Esophagus muscularis mucosa (tissue), 4 donors: ENCODE measurements at places on chromosomes 5 and 9. TPM values are rescaled to one million over a fixed set of nuclear protein-coding genes. Genes with fewer than 3 reads are reported as not detected.

GRCh38 chr9:127779136-127779981 lies 893 bp upstream of the SH2D3C start:
- H3K27me3 ChIP-seq, result no peaks in the 10 kb centered on the region
- peaks cover 23% of the 10 kb centered on the region for H3K4me1 ChIP-seq
- H3K4me3 ChIP-seq, result no peak overlapping the region
- peak overlapping the region; percentile 2 for H3K27ac ChIP-seq
- H3K36me3 ChIP-seq, result no peaks in the 10 kb centered on the region

RORB gene
- total RNA-seq, result 0.46 TPM

GRCh38 chr9:68540712-68541535 lies at the start of gene TMEM252:
Gene TMEM252 (minus strand): TSS chr9:68540883. CDS start chr9:68540814, 69 bp downstream.
- no peaks in the 10 kb centered on the region for H3K27me3 ChIP-seq
- no peaks in the 10 kb centered on the region for H3K36me3 ChIP-seq
- H3K27ac ChIP-seq, result peak within 1 kb of the TSS; percentile 86

FAM153A gene
- 3.3 TPM for total RNA-seq

DNA sequence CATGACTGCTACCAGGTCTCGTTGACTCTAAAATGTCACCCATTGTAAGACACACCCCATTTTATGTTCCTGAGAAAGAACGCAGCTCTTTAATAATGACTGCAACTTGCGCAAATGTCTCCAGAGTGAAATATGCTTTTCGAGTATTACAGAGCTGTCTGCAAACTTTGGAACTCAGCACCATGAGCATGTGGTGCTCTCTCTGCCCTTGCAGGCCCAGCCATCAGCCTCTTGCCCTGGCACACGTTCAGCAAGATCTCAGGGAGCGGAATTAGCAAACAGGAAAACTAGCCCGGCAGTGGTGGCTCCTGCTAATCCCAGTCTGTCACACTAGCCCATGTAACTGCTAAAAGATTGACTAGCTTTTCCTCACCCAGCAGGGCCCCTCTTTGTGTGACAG lies 114.5 kb upstream of the SLC1A3 start:
- no peaks in the 10 kb centered on the region for H3K36me3 ChIP-seq
- H3K4me1 ChIP-seq, result peaks cover 49% of the 10 kb centered on the region
- H3K4me3 ChIP-seq, result no peak overlapping the region
- no peaks in the 10 kb centered on the region for H3K27me3 ChIP-seq
- H3K27ac ChIP-seq, result no peak overlapping the region
- DNase-seq, result no peak

- peak overlapping the region; percentile 22 for H3K27ac ChIP-seq
- DNase-seq, result no peak
- H3K4me3 ChIP-seq, result no peak overlapping the region
Observed at GRCh38 chr9:122141671-122142070, 17.9 kb downstream of the NDUFA8 start.

DDX4 gene
- total RNA-seq, result not detected

DNA sequence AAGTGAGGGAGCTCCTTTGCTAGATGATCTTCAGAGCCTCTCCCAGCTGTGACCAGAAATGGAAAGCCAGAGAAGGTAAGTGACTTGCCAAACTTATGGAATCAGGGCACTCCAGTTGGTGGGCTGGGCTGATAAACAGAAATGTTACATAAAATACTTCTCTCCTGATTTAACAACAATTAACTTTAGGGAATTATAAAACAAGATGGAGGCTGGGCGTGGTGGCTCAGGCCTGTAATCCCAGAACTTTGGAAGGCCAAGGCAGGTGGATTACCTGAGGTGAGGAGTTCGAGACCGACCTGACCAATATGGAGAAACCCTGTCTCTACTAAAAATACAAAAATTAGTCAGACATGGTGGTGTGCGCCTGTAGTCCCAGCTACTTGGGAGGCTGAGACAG lies 899 bp upstream of the MED10 start:
- H3K4me3 ChIP-seq, result peak overlapping the region; percentile 81
- no peak for DNase-seq
- H3K4me1 ChIP-seq, result peaks cover 18% of the 10 kb centered on the region
- H3K27me3 ChIP-seq, result no peaks in the 10 kb centered on the region
- peaks cover 27% of the 10 kb centered on the region for H3K36me3 ChIP-seq
- H3K27ac ChIP-seq, result peak overlapping the region; percentile 80

DNA sequence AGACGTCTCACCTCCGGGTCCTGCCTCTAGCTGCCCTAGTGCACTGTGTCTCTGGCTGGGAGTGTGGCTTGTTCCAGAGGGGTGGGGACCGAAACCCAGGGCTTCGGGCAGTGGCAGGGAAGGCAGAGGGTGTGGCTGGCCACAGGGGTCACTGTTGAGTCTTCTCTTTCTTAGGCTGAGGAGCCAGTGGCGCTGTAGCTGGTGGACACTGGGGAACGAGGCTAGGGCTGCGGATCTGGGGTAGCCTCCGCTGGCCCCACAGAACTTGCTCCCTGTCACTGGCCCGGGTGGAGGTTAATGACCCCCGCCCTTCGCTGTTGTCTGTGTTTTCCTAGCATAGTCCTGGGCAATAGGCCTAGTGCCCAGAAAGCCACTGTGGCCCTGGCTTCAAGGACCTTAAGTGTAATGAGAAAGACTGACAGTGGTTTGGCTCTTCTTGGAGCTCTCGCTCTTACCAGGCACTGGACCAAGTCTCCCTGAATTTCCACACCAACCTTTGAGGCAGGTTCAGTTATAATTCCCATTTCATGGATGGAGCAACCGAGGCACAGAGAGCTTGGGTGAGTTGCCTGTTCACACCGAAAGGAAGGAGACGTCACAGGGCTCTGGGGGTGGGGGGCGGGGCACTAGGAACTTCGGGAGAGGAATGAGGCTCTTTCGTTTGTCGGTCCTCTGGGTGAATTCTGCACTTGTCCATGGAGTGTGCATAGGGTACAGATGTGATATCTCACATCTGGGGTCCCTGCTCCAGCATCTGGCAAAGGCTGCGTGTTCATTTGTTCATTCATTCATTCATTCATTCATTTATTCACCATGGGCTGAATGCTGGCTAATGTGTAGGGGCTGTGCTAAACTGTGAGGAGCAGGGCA lies 4.8 kb upstream of the IER5L start:
- H3K4me1 ChIP-seq, result peaks cover 13% of the 10 kb centered on the region
- no peak for DNase-seq
- H3K27me3 ChIP-seq, result no peaks in the 10 kb centered on the region
- H3K36me3 ChIP-seq, result no peaks in the 10 kb centered on the region

DNA sequence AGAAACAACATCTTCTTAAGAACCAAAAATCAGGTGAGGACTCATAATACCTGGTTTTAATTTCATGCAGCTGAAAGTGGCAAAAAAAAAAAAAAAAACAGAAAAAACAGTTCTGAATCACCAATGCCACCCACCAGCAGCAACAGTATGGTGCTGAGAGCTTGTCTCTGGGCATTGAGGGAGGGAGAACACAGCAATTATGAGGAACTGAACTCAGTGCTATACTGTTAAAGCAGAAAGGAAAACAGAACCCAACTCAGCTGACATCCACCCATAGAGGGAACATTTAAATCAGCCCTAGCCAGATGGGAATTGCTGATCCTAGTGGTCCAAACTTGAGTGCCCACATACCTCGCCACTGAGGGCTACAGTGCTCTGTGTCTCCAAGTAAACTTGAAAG lies 657.9 kb downstream of the ACTL7B start:
- no peak overlapping the region for H3K27ac ChIP-seq
- H3K27me3 ChIP-seq, result no peaks in the 10 kb centered on the region
- DNase-seq, result peak; percentile 17
- H3K4me1 ChIP-seq, result no peaks in the 10 kb centered on the region
- no peaks in the 10 kb centered on the region for H3K36me3 ChIP-seq
- no peak overlapping the region for H3K4me3 ChIP-seq

DNA sequence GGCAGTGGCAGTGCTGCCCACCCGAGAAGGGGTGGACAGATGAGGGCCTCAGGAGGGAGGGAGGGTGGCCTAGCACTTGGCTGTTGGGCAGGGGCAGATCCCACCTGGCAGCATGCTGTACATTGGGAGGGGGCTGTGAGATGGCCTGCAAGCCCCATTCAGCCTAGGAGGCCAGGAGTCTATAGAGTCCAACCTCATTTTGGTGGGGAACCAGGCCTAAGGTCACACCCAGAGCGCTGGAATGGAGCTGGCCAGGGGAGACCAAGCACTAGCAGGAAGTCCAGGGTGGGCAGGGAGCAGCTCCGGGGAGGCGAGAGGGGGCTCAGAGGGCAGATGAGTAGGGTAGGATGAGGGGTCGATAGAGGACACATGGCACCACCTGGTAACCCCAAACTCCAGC lies 22.9 kb downstream of the TRIM14 start:
- no peak for DNase-seq
- peaks cover 4% of the 10 kb centered on the region for H3K36me3 ChIP-seq
- no peak overlapping the region for H3K4me3 ChIP-seq

DNA sequence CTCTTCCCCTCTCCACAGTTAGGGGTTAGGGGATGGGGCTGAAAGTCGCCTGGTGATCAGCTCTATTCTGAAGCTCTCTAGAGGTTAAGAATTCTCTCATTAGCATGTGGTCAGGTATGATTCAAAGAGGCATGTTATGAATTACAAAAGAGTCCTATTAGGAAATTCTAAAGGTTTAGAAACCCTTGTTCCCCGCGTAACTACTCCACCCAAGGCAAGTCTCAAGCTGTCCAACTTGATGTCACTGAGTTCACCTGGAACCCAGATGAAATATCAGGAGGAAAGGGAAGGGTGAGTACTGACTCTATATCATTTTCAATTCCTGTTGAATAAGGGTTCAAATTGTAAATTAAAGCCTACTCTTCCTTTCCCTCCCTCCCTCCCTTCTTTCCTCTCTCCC lies 18.1 kb upstream of the RNF145 start:
- H3K27ac ChIP-seq, result no peak overlapping the region
- no peaks in the 10 kb centered on the region for H3K4me1 ChIP-seq
- H3K4me3 ChIP-seq, result no peak overlapping the region
- H3K36me3 ChIP-seq, result no peaks in the 10 kb centered on the region
- no peak for DNase-seq

C5orf52 gene
- not detected for total RNA-seq

DNA sequence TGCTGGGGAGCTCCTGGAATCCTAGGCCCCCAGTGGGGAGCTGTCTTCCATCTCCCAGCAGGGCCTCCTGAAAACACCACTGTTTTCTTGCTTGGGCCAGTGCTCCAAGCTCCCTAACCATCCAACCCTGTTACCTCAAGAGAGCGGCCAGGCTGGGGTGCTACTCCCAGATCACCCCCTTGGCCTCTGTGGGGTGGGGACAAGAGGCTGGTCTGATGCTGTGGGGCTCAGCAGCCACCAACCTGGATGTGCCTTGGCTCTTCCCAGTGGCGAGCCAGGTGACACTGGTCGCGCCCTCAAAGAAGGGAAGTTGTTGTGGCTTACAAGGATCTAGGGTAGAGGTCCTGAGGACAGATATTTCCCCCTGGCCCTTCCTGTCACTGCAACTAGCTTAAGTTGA lies 49.0 kb downstream of the SECISBP2 start:
- DNase-seq, result no peak
- H3K27me3 ChIP-seq, result no peaks in the 10 kb centered on the region
- H3K27ac ChIP-seq, result no peak overlapping the region
- H3K4me3 ChIP-seq, result no peak overlapping the region

- H3K27me3 ChIP-seq, result no peaks in the 10 kb centered on the region
- no peak overlapping the region for H3K4me3 ChIP-seq
- no peaks in the 10 kb centered on the region for H3K36me3 ChIP-seq
- H3K27ac ChIP-seq, result no peak overlapping the region
- H3K4me1 ChIP-seq, result no peaks in the 10 kb centered on the region
- no peak for DNase-seq
Observed at GRCh38 chr5:170562166-170562874, 58.5 kb downstream of the KCNIP1 start.

MAP1B gene
- total RNA-seq, result 1,228 TPM

NDST1 gene
- 91.8 TPM for total RNA-seq

GRCh38 chr9:86754581-86755560 lies 192.4 kb downstream of the GAS1 start:
- peak; percentile 70 for DNase-seq
- H3K4me3 ChIP-seq, result no peak overlapping the region

DNA sequence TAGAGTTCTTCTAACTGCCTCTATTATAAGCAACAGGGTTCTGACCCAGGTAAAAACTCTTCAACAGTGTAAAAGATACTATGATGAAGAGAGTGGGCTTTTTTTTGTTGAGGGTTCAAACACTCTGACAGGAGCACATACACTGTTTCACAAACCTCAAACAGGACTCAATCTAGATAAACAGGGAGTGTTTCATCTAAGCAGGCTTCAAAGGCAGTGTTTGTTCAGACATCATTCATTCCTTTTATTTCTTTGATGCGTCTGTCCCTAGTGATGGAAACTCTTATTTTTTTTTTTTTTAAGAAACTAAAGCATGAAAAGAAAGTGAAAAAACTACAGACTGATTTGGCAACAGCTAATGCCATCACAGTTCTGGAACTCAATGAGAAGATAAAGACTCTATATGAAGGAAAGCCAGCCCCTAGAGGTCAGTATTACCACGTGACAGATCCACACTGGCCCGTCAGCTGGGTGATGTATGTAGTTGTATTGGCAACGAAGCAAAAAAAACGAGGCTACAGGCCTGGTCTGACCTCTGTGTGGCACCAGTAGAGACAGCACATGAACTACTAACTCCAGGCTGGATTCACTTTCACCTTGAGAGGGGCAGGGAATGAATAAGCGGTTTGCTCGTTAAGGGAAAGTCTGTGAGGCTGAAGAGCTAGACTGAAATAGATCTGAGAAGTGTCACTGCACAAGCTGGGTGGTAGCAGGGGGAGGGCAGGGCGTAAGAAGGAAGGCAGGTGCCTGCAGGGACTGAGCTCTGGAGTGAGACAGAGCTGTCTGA lies 172.2 kb downstream of the CCDC192 start:
- no peaks in the 10 kb centered on the region for H3K27me3 ChIP-seq
- no peak overlapping the region for H3K4me3 ChIP-seq
- H3K36me3 ChIP-seq, result no peaks in the 10 kb centered on the region
- peaks cover 19% of the 10 kb centered on the region for H3K4me1 ChIP-seq
- peak overlapping the region; percentile 66 for H3K27ac ChIP-seq

RUSC2 gene
- 48.0 TPM for total RNA-seq

DIMT1 gene
- total RNA-seq, result 34.8 TPM

SEMA4D gene
- 10.6 TPM for total RNA-seq

AK8 gene
- 0.42 TPM for total RNA-seq

DNA sequence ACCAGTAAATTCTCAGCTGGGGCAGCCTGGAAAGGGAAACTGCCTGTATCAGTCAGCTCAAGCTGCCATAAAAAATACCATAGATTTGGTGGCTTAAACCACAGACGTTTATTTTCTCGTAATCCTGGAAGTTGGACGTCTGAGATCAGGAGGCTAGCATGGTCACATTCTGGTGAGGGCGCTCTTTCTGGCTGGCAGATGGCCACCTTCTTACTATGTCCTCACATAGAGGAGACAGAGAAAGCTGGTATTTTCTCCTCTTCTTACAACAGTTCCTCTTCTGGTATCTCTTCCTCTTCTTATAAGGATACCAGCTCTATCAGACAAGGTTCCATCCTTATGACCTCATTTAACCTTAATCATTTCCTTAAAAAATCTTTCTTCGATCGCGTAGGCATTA lies 50.5 kb upstream of the RFX3 start:
- H3K27ac ChIP-seq, result no peak overlapping the region
- no peak overlapping the region for H3K4me3 ChIP-seq
- no peaks in the 10 kb centered on the region for H3K4me1 ChIP-seq
- no peaks in the 10 kb centered on the region for H3K36me3 ChIP-seq
- DNase-seq, result no peak

OBP2A gene
- not detected for total RNA-seq

CER1 gene
- total RNA-seq, result not detected

GRCh38 chr9:83699615-83700014 lies 8.1 kb downstream of the UBQLN1 start:
- H3K4me3 ChIP-seq, result no peak overlapping the region
- H3K27ac ChIP-seq, result no peak overlapping the region
- no peaks in the 10 kb centered on the region for H3K36me3 ChIP-seq
- H3K27me3 ChIP-seq, result no peaks in the 10 kb centered on the region
